IMR-90 (cell line): ENCODE measurements at places on chromosomes 4 and X. TPM values are rescaled to one million over a fixed set of nuclear protein-coding genes. Genes with fewer than 3 reads are reported as not detected.

DNA sequence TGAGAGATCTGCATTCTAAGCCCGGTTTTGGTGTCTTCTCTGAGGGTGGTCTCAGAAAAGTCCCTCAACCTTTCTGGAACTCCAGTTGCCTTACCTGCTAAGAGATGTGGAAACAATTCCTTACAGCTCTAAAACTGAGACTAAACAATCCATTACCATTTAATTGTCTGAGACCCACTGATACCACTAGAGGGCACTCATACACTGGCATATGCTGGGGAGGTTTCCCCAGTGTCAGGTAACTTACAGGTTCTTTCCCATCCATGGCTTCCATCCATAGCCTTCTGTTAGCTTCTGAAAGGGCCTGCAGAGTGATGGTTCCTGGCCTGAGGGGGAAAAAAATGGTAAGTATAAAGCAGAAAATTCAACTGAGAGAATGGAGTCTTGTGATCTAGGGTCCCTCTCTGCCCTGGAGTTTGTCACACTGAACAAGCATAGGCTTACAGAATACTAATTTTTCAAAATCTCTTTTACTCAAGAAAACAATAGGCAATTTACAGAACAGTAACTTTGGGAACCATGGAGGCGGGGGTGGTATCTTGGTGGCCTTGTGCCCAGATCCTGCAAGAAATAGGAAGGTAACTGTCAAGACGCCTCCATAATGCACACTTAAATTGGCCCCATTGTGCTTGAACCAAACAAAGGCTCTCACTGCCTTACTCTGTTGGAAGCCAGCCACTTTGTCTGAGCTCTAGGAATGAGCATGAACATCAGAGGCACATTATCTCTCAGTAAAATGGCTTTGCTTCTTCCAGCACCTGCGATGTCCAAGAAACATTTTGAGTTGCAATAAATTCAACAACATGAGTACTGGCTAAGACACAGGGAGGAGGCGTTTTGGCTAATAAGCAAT lies 236.1 kb downstream of the OPHN1 start:
- DNase-seq, result peak; percentile 57

DNA sequence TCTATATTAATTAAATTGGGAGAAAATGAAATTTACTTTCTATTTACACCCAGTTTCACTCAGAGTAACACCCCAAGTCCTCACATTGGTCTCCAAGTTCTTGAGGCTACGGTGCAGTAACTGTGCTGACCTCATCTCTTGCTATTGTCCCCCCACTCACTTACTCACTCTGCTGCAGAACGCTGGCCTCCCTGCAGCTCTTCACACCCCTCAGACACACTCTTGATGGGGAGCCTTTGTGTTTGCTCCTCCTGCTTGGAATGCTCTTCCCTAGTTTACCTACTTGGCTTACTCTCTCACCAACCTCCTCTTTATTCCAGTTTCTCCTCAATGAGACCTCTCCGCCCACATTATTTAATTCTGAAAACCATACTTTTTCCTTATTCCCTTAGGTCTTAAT lies 22.2 kb upstream of the SPARCL1 start:
- no peak for DNase-seq

- DNase-seq, result no peak
Measured at GRCh38 chrX:150582338-150582948, 14.0 kb downstream of the MTM1 start.

DNA sequence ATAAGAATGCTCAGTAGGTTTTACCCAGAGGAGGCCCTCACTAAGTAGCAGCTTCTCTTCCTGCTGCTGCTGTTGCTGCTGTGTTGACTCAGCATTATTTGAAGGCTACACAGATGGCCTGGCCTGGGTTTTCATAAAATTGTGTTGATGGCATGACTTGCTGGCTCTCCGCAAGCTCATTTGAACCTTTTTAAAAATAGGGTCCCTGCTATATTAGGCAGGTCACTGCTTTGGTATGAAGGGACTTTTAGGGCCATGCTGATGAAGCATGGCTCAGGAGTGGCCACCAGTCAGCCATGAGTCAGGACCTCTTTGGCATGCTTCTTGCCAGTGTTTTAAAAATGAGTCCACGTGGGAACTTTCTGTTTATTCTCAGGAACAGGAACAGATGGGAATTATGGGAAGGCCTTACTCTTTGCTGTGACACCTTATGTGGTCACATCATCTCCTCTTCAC lies 128.7 kb downstream of the MID1IP1 start:
- peak; percentile 87 for DNase-seq

GRCh38 chrX:78476701-78477100 lies 149.3 kb upstream of the CYSLTR1 start:
- DNase-seq, result no peak

GRCh38 chrX:78199851-78200250 lies 60.4 kb upstream of the TAF9B start:
- DNase-seq, result peak; percentile 8

DNA sequence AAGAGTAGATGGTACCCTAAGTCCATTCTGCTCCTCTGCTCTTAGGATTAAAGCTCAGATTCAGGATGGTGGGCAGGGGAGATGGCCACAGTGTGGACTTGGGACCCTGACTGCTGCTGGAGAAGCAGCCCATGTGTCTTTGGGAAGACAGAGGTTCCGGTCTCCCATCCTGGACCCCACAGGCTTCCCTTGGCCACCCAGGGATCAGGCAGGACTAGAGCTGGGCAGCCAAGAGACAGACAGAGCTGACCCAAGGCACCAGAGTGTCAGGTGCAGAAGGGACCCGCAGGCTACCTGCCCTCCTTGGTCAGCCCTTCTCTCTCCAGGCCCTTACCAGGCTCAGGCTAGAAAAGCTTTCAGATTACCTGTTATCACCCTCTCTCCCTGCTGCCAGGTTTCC lies 25.7 kb upstream of the SHROOM4 start:
- DNase-seq, result no peak

- peak; percentile 89 for DNase-seq
Measured at GRCh38 chr4:76301068-76301774, 5.3 kb upstream of the STBD1 start.

- peak; percentile 76 for DNase-seq
Measured at GRCh38 chr4:151004222-151004621, 10.9 kb downstream of the LRBA start.

The GAGE13 gene
- not detected in 2 replicates for total RNA-seq
